ENCODE measurements at places on chromosomes 12 and 14.

DNA sequence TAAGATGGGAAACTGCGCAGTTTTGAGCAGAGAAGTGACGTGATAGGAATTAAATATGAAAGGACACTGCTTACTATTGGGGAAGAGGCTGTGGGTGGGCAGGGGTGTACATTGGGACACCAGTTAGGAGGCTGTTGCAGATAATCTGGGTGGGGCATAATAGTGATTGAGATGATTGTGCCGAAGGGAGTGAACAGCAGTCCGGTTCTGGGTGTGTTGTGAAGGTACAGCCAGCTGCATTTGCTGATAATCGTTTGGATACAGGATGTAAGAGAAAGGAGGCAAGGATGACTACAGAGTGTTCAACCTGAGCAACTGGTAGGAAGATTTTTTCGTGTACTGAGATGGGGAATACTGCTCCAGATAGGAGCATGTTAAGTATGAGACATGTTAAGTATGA is 205.2 kb upstream of the NEDD1 start:
- no peak for DNase-seq

- DNase-seq, result no peak
These were observed 58.9 kb upstream of the EEA1 start for GRCh38 chr12:92987846-92988621.

- DNase-seq, result no peak
These were observed 3.5 kb upstream of the BCAT1 start for GRCh38 chr12:24952389-24952788.

GRCh38 chr12:126781593-126781992 is 1485.4 kb upstream of the TMEM132C start:
- no peak for DNase-seq

DNA sequence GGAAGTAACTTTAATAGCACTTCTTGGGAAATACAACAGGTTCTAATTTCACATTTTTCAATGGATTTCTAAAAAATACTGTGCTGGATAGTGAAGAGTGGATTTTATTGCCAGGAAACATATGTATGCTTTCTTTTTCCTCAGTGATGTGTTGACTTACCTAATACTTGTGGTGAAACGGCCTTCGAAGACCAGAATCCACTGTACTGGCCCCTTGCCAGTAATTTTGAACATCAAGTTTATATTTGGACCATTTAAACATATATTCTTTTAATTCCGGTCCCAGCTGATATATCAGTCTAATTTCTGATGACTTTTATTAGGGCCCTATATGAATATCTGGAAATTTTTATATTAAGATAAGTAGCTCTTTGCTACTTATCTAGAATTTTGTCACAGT is 1.8 kb downstream of the MSRB3 start:
- DNase-seq, result no peak

DNA sequence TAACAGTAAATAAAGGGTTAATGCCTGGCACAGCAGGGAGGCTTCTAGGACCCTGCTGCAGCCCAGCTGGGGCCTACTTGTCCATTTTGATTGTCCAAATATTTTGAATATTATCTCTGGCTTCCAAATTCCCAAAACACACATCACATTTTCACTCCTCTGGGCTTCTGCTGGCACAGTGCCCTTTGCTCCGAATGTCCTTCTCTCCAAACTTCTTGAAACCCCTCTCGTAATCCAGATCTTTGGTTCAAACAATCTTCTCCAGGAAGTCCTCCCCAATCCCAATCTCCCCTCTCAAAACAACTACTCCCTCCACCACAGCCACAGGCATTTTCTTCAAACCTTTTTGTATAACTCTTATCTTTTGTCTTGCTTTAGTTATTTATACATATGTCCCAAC is 225.6 kb downstream of the PPM1H start:
- peak; percentile 49 for DNase-seq

DNA sequence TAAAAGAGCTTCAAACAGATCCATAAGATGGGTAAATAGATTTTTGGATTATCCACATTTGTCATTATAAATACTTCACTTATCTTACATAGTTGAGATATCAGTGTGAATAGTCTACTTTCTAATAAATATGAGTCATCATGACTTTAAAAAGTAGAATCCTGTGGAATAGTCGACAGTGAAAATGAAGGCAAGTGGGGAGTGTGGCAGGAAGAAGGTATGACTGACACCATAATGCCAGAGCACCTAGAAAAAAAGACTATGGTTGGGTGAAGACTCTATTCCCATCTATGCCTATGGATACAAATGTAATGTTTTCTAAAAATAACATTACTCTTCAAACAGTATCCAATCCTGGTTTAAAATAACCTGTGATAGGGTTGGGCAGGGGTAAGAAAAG is 117.5 kb downstream of the MDGA2 start:
- no peak for DNase-seq

GRCh38 chr14:103740991-103741689 is 25.5 kb downstream of the ZFYVE21 start:
- no peak for DNase-seq

DNA sequence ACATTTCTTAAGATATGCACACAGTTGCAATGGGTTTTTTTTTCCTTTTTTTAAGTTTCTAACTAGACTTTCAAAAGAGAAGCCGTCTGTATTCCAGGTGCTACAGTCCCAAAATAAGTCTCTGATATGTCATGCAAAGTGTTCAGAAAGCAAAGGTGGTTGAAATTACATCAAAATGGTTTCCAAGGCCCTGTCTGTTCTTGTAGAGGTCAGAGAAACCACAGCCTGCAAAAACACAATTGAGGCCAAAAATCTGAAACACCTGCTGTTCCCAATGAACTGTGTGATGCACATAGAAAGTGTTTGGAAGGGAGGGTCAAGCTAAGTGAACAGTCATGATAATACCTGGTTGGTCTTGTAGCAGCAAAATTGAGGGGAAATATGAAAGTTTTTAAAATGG is 91.0 kb downstream of the VRK1 start:
- DNase-seq, result no peak

- DNase-seq, result no peak
These were observed 1.1 kb upstream of the RMST start for GRCh38 chr12:97461553-97461952.

DNA sequence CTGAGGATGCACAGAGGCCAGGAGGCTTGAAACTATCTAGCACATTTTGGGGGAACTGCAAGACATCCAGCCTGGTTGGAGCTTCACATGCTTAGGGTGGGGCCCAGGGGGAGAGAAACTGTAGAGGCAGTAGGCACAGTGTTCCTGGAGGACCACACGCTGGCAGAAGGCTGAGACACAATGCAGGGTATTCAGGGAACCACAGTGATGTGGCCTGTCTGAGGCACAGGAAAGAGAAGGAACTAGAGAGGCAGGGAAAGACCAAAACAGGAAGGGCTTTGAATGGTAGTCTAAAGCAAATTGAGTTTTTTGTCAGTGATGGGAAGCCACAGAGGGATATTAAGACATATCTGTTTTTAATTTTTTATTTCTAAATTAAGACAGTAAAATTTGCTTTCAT is 100.2 kb upstream of the PRICKLE1 start:
- DNase-seq, result no peak

GRCh38 chr12:57101892-57102695 is 9.1 kb downstream of the STAT6 start:
- no peak for DNase-seq

- DNase-seq, result no peak
These were observed 112.0 kb upstream of the SLC38A2 start for GRCh38 chr12:46484396-46485061.

- DNase-seq, result no peak
These were observed 22.2 kb upstream of the DIP2B start for GRCh38 chr12:50482571-50482970.

GRCh38 chr14:96663491-96664067 is 133.6 kb upstream of the VRK1 start:
- DNase-seq, result no peak

DNA sequence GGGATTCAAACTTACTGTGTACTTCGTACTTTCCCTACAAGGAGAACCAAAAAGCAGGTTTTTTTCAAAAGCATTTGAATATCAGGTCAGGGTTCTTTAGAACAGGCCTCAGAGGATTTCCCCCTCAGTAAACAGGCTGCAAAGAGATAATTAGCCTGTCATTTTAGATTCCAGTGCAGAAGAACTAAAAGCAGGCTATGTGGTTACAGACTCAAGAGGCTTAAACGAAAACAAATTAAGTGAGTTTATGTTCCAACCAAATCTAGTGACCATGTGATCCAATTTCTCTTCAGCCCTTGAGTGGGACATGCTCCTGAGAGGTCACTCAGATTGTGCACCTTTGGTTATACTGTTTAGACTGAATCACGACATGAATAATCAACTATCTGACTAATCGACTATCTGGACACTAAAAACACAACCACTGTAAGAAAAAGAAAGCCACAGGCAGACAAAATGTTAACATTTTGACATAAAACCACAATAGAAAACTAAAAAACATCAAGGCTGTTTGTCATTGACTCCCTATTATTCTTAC is 4.5 kb downstream of the TMED8 start:
- peak; percentile 11 for DNase-seq

DNA sequence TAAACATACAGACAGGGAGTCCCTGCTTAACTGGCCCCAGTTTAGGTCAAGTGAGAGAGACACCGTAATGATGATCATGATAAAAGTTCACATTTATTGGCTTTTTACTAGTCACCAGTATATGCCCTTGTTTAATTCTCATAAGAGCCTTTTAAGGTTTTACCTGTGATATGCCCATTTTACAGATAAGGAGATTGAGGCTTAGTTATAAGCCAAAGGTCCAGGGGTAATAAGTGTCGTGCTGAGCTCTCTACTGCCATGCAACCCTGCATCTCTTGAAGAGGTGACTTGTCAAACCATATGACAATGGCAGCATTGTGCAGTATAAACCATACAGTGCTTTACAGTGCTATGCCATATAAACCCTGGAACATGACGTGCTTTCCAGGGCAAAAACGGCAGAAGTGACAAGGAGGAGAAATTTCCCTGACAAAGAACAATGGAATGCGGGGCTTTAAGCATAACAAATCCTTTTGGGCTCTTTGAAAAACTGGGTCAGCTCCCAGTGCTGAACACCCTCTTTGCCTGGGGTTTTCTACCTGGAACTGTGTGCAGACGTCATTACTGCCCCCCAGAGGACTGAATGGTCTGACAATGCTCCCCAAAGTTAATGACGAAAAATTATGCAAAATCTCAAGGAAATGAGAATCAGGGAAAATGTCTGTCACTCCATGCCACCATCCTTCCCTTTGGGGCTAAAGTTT is 59.7 kb upstream of the C14orf132 start:
- DNase-seq, result peak; percentile 72

DNA sequence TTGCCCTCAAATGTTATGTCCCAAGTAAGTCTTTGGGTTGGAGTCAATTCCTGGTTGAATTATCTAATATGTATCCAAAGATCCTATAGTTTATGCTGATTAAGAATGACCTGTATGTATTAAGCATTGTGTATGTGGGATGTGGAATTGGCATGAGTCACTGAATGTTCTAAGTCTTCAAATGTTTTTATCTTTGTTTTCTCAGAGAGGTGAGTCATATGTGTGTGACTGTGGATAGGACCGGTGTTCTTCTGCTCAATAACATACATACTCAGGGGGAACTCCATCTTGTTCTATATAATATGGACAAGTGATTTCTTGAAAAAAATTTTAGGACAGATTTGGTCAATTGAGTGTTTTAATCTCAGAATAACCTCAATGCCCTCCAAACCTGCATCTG is 57.9 kb downstream of the NAV3 start:
- DNase-seq, result no peak

DNA sequence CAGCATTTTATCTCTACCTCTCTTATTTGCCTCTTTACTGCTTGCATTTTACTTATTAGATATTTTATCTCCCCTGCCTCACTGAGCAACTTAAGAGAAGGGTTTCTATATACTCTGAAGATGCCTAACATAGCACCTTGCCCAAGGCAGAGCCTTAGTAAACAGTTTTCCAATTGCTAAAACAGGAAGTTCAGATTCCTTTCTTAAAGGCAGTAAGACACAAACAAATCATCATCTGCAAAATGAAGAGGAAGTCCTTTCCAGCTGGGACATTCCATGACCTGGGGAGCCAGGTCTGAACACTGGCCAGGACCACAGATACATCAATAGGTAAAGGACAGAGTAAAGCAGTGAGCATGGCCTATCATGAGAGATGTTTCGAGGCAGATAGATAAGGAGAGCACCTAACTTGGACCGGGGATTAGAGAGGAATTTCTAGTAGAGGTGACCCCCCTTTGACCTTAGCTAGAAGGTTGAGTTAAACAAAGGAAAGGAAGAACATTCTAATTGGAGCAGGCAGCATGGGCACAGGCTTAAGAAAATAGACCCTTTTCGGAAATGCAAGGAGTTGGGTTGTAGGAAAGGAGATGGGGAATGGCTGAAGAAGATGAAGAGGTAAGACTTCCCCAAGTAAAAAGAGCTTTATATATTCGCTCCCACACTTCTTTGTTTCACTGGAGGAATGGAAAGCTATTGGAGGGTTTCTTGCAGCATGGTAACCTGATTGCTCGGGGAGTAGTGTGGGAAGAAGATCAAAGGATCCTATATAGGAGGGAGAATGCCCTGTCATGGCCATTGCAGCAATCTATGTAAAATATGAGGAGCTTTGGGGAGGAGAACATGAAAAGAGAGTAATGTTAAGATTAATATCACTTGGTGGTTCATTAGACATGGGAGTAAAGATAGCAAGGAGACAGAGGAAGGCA is 94.8 kb downstream of the PHLDA1 start:
- no peak for DNase-seq

- DNase-seq, result no peak
These were observed 21.0 kb downstream of the FBRSL1 start for GRCh38 chr12:132510746-132511477.

Measured in brain (organoid and tissue), 16 donors.